ENCODE measurements at places on chromosomes 13 and 19.
A peak's percentile ranks its signal among the peaks of the same experiment; 100 is the strongest.

GRCh38 chr13:94586371-94586770 is 9.6 kb downstream of the TGDS start:
- no peak for DNase-seq

GRCh38 chr19:29467824-29468401 is 57.9 kb upstream of the VSTM2B start:
- no peak for DNase-seq

DNA sequence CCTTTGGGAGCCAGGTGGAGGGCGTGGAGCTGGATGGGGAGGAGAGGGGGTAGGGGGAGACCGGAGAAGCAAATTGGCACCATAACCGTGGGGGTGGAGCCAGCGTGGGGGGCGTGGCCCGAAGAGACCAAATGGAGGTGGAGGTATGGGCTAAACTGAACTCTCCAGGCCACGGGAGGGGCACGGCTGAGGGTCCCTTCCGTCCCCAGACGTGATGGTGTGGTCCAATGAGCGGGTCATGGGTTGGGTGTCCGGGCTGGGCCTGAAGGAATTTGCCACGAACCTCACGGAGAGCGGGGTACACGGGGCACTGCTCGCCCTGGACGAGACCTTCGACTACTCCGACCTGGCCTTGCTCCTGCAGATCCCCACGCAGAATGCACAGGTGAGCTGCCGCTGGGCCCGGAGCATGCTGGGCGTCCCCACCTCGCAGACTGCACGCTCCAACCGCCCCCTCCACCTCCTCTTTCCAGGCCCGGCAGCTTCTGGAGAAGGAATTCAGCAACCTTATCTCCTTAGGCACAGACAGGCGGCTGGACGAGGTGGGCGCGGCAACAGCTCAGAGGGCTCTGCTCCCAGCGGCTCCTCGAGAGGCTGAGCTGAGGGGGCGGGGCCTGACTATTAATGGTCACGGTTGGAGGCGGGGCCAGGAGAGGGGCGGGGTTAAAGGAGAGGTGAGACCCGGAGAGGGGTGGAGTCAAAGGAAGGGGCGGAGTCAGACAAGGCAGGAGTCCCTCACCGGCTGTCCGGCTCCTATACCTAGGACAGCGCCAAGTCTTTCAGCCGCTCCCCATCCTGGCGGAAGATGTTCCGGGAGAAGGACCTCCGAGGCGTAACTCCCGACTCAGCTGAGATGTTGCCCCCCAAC is 6.2 kb downstream of the HRC start:
- peak; percentile 67 for DNase-seq

GRCh38 chr13:24060993-24061392 is 99.5 kb upstream of the SPATA13 start:
- DNase-seq: no peak

- DNase-seq: no peak
Measured at GRCh38 chr19:34471906-34472700, 9.5 kb upstream of the WTIP start.

GRCh38 chr13:68719815-68720214 is 1387.8 kb upstream of the ATXN8OS start:
- DNase-seq: no peak

- DNase-seq: no peak
Measured at GRCh38 chr13:94713561-94714182, 1.3 kb upstream of the SOX21 start.

DNA sequence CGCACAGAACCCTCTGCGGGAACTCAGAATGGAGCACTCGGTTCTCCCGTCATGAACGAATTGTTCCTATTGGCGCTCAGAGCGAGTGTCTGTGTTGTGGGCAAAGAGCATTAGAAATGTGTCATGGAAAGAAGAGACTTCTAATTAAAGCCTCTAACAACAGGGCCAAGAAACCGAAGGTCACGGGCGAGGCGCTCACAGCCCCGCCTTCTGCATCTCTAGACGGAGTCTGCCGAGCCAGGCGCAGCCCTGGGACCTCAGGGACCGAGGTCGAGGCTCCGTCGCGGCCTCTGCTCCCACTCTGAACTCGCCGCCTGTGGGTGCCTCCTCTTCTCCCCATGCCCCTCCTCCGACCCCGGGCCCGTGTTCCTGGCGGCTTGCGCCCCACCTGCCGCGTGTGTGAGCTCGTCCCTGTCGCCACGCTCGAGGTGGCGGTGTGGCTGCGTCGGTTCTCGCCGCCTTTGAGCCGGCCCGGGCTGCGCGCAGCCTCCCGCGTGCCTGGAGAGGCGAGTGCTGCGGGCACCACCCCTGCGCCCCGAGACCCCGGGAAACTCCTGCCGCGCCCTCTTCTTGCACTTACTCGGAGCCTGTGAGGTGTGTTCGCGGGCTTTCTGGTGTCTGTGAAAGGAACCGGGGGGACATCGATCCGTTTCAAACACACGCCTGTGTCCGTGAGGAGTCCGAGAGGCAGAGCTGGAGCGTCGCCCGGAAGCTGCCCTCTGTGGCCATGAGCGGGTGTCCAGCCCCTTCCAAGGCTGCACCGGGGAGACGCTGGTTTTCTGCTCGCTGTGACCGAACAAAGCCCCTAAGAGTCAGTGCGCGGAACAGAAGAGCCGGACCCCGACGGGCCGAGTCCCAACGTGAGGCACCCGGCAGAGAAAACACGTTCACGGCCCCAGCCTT is 45.4 kb upstream of the SPACA7 start:
- no peak for DNase-seq

- peak; percentile 62 for DNase-seq
Measured at GRCh38 chr19:45523642-45524256, 16.5 kb downstream of the VASP start.

DNA sequence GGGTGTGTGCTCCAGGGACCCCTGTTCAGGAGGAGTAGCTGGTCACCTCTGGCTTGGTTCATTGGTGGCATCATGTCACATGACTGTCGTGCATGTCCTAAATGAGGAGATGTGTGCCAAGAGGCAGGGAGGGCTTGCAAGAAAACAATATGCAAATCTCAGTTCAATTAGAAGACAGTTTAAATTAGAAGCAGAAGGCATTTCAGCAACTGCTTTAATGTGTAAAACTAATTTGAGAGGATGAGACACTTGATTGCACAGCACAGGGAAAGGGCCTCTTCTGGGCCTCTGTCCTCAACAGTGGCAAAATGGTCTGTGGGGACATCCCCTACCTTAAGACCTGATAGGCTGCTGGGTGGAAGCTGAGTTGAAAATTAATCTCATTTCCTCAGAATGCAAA is 54.6 kb downstream of the SPATA13 start:
- no peak for DNase-seq

DNA sequence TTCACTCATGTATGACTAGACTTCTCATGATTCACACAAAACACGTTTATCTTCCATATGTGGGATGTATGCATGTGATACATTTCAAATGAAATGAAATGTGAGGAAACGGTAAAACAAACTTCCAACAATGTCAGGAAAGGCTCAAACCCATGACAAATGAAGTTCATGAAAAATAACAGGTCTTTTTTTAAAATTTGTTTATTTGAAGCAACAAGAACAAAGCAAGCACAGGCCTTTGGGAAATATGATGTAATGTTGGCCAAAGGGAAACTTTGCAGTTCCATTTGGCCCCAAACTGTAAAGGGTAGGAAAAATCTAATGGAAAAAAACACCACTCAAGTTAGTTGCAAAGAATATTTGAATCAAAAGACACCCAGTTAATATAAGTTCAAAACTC is 463.8 kb upstream of the ARGLU1 start:
- DNase-seq: no peak

- no peak for DNase-seq
Measured at GRCh38 chr13:47190696-47191305, 293.9 kb upstream of the HTR2A start.

DNA sequence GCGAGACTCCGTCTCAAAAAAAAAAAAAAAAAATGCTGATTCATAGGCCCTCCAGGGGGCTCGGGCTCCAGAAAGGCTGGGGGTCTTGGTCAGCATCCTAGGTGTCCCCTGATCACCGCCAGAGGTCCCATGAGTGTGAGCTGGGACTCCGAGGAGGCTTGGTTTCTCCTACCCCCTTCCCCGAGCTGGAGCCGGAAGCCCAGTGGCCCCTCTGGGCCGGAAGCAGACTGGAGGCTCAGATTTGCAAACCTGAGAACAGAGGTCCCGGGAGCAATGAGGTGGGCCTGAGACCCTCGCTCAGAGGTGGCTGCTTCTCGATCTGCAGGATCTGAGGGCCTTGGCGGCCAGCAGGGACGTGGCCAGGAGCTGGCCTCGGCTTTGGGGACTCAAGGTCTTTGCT is 41.5 kb downstream of the EFNA2 start:
- no peak for DNase-seq

DNA sequence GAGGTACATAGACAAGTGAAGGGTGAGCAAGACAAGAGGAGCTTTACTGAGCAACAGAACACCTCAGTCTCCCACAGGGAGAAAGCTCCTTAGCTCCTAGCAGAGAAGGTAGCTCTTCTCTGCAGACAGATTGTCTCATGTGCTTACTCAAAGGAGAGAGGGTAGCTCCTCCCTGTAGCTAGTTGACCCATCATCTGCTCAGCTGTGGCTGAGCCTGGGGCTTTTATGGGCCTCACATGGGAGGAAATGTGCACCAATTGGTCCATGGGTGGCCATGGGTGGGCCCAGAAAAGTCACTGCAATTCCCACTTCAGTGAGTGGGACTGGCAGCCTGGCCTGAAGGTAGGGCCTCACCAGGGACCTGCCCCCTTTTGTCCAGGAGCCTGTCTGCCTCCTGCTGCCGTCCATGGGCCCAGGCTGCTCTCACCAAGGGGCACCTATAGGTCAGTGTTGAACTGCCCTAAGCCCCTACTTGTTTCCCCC is 246.2 kb downstream of the GPC6 start:
- no peak for DNase-seq

DNA sequence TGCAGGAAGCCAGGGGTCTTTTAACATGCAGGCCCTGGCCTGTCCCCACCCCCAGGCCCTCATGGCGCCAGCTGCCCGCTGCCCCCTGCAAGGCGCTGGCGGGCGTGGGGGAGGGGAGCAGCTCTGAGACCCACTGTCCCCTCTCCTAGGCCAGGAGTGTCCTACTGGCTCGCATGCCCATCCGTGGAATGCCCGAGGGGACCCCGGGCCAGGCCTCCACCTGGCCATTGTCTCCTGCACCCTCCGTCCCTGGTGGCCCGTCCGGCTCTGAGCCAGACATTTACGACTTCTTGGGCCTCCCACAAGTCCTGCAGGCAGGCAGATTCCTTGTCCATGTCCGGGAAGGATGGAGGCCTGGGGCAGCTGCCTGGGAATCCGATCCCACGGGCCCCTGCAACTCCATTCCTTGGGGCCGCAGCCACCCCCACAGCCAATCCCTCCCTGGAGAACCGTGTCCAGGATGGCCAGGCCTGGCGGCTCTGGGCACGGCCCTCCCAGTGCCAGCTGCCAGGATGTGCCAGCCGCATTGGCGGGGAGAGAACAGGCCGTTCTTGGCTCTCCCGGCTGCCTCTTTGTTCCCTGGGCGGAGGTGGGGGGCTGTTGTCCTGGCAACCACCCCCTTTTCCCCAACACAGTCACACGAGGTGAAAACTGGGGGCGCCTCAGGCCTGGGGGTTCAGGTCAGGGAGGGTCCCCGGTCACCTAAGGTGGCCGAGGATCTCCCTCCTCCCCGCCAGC is 10.5 kb upstream of the PLIN3 start:
- no peak for DNase-seq

- DNase-seq: no peak
Measured at GRCh38 chr19:57665261-57665806, 3.4 kb upstream of the ZSCAN4 start.

GRCh38 chr13:80755910-80756309 is 415.0 kb upstream of the SPRY2 start:
- DNase-seq: no peak

DNA sequence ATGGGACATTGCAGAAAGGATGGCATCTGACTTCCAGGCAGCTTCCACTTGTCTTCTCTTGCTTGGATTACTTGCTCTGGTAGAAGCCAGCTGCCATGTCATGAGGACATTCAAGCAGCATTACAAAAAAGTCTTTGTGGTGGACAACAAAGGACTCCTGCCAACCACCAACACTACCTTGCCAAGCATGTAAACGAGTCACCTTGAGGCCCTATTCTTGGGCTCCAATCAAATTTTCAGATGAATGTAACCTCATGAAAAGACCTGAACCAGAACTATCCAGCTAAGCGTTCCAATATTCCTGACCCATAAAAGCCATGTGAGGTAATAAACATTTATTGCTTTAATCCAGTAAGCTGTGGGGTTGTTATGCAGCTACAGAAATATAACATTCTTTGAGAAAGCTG is 12.5 kb downstream of the PROSER1 start:
- DNase-seq: no peak

- DNase-seq: no peak
Measured at GRCh38 chr19:42284591-42285341, 15.7 kb downstream of the CIC start.

- no peak for DNase-seq
Measured at GRCh38 chr19:12485571-12485970, 955 bp upstream of the ZNF709 start.

GRCh38 chr13:46544811-46545210 is 8.2 kb upstream of the LRCH1 start:
- no peak for DNase-seq

GRCh38 chr13:31733066-31733465 is 6.3 kb upstream of the RXFP2 start:
- no peak for DNase-seq
